ENCODE measurements at places on chromosomes 3 and 15.

DNA sequence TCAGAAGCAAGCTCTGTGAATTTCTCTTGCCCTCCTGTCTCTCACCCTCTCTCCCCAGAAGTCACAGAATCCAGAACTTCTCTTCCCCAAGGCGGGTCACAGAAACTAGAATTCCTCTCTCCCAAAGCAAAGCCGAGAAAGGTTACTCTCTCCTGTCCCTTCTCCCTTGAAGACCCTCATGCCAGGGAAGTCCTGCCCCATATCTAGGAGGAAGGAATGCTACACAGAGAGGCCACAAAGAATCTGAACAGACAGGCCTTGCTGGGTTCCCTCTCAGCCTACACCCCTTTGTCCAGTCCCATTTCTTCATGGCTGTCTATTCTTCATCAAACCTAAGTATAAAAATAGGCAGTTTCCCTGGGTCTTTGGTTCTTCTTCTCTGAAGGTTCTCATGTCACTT lies 29.8 kb downstream of the ANP32A start:
- DNase-seq, result no peak

DNA sequence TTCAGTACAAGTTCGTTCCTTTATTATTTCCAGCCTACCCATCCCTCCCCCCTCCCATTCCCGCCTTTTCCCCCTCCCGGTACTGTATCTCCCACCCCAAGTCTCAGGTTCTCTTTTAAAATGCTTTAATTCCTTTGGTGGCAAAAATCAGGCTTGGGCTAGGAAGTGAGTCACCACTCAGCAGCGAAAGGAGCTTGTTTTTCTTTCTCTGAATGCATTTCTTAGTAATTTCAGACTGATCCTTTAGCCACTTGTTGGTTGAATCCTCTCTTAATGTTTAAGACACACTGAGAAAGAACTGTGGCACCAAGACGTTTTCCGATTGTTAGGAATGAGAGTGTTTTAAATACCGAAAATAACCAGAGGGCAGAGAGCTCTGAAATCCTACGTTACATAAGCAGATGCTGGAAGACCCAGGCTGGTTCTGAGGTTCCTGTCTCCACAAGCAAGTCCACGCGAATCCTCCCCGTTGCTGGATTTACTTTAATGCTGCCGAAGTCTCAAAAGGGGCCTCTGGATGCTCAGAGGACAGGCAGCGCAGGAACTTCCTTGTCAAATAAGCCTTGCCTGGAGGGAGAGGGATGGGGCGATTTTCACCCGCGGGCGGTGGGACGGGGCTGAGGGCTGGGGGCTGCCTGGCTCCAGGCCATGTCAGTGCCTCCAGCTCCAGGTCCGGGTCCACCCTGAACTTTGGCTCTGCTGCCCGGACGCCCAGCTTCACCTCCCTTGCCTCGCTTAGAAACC lies 854 bp upstream of the COL8A1 start:
- no peak for DNase-seq

- DNase-seq, result no peak
Observed at GRCh38 chr3:127534564-127534963, 56.0 kb downstream of the TPRA1 start.

GRCh38 chr15:96412906-96413231 lies 82.4 kb downstream of the NR2F2 start:
- no peak for DNase-seq

GRCh38 chr15:47473106-47473725 lies 244.1 kb upstream of the SEMA6D start:
- DNase-seq, result no peak

DNA sequence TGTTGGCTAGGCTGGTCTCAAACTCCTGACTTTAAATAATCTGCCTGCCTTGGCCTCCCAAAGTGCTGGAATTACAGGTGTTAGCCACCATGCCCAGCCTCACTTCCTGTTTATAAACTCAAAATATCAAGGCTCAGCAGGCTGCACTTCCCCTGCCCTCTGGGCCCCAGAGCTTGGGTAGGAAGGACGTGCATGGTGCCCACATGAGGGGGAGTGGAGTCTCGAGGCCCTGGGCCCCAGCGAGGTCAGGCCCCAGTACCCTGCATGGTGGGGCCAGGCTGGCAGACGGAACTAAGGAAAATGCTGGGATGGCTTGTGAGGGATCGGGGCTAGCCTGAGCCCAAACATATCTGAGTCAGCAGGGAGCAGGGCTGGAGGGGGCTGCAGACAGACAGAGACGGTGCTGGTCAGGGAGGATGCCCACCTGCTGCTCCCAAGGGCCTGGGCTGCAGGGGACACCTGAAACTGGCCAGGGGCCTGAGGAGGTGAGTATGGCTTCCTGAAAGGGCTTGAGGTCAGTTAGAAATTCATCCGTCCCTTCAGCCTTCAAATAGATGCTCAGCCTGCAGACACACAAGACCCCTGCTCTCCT lies 5.1 kb downstream of the SPTBN5 start:
- DNase-seq, result no peak

Data from activated CD4-positive, alpha-beta T cell treated with anti-CD3 and anti-CD28 coated beads, Interleukin-2, amount 50 U/mL, for 24 hours (primary cell).